ENCODE measurements at places on chromosomes 3 and 15. TPM values are rescaled to one million over a fixed set of nuclear protein-coding genes. Genes with fewer than 3 reads are reported as not detected.

The ATG7 gene
- 83.7 TPM for total RNA-seq

The DCLK3 gene
- total RNA-seq, result under 0.01 TPM

DNA sequence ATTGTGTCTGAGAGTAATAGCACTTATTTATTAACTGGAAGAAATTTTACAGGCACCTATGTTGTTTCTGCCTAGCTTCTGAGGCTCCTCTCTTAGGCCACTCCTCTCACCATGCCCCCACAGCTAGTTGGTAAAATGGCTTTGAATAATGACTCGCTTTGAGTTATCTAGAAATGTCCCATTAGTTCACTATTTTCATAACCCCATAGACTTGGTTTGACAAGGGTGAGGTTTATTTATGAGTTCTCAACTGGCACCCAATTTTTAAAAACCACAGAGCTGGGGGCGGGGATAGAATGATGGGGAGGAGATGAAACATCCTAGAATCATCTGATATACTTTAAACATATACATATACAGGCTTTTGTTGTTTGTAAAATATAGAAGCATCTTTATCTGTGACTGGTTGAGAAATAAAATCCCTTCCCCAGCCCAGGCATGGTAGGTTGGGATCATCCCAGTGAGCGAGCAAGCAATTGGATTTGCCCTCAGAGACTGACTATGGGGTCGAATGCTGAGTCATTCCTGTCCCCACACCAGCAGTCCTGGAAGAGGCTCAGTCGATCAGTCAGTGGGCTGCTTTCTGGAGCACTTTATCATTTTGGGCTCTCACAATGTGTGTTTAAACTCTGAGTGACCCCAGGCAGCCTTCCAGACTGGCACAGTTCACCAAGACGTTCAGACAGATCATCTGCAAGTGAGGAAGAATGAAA, 60.2 kb upstream of the TSEN2 start:
- no peak for DNase-seq

DNA sequence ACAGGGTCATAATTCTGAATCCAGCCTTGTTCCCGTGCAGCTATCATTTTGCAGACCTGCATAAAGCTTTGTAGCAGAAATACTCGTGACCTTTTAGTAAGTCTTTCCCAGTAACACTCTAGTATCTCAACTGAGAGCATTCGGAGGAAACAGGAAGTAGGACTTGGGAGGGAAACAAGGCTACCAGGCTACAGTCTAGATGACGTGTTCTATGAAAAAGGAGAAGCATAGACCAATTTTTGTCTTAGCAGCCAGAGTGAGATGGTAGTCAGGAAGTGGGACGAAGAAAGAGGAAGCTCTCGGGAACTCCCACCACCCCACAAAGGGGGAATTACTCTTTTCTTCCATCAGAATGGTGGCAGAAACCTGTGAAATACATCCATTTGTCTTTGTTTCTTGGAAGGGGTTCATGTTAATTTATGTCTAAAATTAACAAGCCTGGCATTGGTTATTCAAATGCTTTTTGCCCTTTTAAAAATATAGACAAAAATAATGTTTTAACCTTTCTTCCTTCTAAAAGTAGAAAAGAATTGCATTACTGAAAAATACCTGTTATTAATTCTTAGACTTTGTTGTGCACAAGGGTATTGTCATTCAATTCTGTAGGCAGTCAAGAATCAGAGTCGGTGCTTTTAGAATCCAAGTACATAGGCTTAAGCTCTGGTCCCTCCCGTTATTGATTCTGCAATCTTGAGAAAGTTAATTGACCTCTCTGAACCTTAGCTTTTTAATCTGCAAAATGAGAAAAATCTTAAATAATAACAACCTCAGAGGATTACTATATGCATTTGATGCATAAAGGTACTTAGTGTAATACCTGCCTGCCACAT, 1.6 kb upstream of the SUCNR1 start:
- no peak for DNase-seq

- DNase-seq, result no peak
Observed at GRCh38 chr3:52544937-52545336, 8.5 kb downstream of the UQCC5 start.
